ENCODE measurements at places on chromosomes 1 and 21.

- H3K27me3 ChIP-seq = peaks cover 7% of the 10 kb centered on the region
- H3K36me3 ChIP-seq = no peaks in the 10 kb centered on the region
- DNase-seq = no peak
- H3K4me1 ChIP-seq = peaks cover 5% of the 10 kb centered on the region
- no peak overlapping the region for H3K27ac ChIP-seq
Measured at GRCh38 chr1:210686841-210687240, 358.1 kb downstream of the HHAT start.

DNA sequence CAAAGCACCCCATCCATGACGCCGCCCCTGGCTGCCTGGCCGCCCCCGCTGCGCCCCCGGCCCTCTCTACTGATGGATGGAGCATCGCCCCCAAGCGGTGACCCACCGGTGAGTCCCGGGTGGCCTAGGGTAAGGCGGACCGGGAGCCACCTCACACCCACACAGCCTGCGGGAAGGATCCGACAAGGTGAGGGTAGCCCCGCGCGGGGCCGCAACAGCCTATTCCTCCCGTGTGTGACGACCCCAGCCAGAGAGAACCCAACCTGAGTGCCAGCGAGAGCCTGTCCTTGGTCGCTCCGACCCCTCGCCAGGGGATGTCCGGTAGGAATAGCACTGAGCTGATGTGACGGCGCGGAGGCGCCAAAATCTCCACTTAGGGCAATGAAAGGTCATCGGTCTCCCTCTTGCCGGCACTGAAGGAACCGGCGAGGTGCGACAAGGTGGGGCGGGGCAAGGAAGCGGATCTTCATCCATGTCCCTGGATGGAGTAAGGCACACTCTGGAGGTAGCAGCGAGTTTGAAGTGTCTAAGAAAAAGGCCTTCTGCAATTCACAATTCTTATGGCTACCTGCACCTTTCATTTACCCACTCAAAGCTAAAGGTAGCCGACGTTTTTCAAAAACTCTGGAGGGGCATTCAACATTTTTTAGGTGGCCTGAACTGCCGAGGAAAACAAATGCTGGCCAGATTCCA is 19.7 kb upstream of the CHIA start:
- H3K36me3 ChIP-seq = no peaks in the 10 kb centered on the region
- peaks cover 47% of the 10 kb centered on the region for H3K27me3 ChIP-seq
- H3K27ac ChIP-seq = no peak overlapping the region
- peaks cover 5% of the 10 kb centered on the region for H3K4me1 ChIP-seq
- DNase-seq = no peak
- H3K4me3 ChIP-seq = no peak overlapping the region

- peaks cover 5% of the 10 kb centered on the region for H3K36me3 ChIP-seq
- no peaks in the 10 kb centered on the region for H3K27me3 ChIP-seq
- H3K4me3 ChIP-seq = no peak overlapping the region
- peak overlapping the region; percentile 85 for H3K27ac ChIP-seq
Measured at GRCh38 chr1:51284487-51284954, 45.8 kb downstream of the TTC39A start.

- H3K4me1 ChIP-seq = peaks cover 69% of the 10 kb centered on the region
- H3K27me3 ChIP-seq = no peaks in the 10 kb centered on the region
- no peak for DNase-seq
- H3K27ac ChIP-seq = no peak overlapping the region
- peaks cover 14% of the 10 kb centered on the region for H3K36me3 ChIP-seq
- H3K4me3 ChIP-seq = no peak overlapping the region
Measured at GRCh38 chr1:92567211-92567868, 80.6 kb upstream of the GFI1 start.

- peaks cover 2% of the 10 kb centered on the region for H3K36me3 ChIP-seq
- no peak overlapping the region for H3K27ac ChIP-seq
- peaks cover 6% of the 10 kb centered on the region for H3K4me1 ChIP-seq
- H3K27me3 ChIP-seq = no peaks in the 10 kb centered on the region
Measured at GRCh38 chr1:243730487-243731150, 119.4 kb downstream of the AKT3 start.

DNA sequence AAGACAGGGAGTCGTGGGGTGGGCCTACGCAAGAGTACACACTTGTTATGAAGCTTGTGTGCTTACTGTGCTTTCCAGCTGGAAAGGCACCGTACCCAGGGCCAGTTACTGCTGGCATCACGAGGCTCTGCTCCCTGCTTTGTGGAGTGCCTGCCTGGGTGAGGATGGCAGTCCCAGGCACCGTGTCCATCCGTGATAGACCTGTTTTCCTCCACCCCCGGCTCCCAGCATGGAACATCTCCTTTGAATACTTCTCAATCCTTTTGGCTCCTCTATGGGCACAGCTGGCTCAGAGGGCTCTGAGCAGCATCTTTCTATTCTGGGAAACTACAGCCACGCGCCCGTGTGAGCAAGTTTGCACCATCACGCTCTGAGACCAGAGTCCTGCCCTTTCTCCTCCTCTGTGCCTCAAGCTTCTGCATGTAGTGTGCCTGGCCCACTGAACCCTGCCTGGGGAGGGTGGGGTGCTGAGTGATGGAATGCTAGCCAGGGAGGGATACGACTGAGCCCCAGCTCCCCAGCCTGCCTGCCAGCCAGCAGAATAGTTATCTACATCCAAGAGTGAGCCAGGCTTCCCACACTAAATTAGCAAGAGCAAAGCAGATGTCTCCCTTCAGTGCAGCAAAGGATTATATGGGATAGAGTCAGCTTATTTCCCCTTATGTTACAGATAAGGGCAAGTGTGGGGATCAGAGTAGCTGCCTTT is 7.1 kb upstream of the TNR start:
- no peaks in the 10 kb centered on the region for H3K4me1 ChIP-seq
- H3K36me3 ChIP-seq = no peaks in the 10 kb centered on the region
- no peak overlapping the region for H3K27ac ChIP-seq
- DNase-seq = no peak
- no peaks in the 10 kb centered on the region for H3K27me3 ChIP-seq

DNA sequence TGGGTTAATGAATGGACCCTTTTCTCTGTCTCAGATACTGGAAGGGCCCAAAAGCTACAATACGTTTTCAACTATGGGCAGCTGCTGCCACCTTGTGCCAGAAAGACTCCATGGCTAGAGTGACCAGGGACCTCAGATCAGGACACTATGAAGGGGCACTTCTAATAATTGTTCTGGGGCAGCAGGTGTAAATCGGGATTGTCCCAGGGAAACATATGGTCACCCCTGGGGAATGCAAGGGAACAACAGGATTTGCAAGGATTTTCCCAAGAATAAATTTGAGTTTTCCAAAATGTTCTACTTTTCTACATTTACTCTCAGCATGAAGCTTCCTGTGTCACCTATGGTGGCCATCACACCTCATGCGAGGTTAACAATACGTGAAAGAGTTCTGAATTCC is 12.0 kb upstream of the FCAMR start:
- peak; percentile 31 for DNase-seq
- peaks cover 48% of the 10 kb centered on the region for H3K27me3 ChIP-seq
- no peaks in the 10 kb centered on the region for H3K4me1 ChIP-seq
- no peak overlapping the region for H3K4me3 ChIP-seq

DNA sequence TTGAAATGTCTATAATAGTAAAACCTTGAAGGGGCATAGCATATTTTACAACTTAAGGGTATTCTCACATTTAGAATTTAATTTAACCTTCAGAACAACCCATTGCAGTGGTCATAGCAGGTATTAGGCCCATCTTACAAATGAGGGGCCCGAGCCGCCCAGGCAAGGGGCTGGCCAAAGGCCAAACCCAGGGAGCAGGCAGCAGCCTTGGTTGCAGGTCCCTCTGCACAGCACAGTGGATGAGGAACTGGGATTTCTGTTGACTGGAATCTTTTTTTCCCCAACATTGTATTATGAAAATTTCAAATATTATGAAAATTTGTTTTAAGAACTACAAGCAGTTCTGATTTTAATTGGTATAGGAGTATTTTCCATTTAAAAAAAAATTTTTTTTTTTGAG is 33.2 kb downstream of the CCSAP start:
- no peaks in the 10 kb centered on the region for H3K27me3 ChIP-seq
- no peak overlapping the region for H3K4me3 ChIP-seq
- H3K4me1 ChIP-seq = peaks cover 1% of the 10 kb centered on the region
- peaks cover 19% of the 10 kb centered on the region for H3K36me3 ChIP-seq

DNA sequence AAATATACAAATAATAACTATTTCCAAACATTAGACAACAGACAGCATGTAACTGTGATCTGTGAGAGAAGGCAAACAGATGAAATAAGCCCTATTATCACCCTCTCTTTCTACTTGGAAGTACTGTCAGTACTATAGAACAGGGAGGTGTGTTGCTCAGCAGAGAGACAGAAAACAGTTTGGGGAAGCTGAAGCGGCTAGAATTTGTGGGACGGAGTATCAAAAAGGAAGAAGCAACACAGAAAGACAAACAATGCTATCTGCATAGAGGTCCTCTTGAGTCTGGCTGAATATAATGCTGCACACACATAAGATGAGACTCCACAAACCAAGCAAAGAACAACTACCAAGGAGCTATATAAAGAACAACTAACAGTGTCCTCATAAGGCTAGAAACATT is 59.4 kb downstream of the ZZZ3 start:
- no peak for DNase-seq
- no peaks in the 10 kb centered on the region for H3K4me1 ChIP-seq
- no peak overlapping the region for H3K27ac ChIP-seq
- no peaks in the 10 kb centered on the region for H3K27me3 ChIP-seq

DNA sequence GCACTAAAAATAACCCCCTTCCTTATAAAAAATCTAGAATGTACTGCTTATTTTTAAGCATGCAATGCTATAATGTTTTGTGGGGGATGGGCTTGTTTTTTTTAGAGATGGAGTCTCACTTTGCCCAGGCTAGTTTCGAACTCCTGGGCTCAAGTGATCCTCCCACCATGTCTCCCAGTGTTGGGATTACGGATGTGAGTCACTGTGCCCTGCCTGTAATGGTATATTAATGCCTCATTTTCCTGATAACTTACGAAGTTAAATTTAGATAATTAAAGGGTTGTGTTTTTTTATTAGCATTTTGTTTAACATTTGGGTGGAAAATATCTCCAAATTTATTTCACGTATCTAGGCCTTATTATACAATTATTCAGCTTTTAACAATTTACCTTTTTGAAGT is 6.5 kb downstream of the RNF11 start:
- H3K36me3 ChIP-seq = peaks cover 18% of the 10 kb centered on the region
- DNase-seq = no peak
- H3K4me3 ChIP-seq = no peak overlapping the region

DNA sequence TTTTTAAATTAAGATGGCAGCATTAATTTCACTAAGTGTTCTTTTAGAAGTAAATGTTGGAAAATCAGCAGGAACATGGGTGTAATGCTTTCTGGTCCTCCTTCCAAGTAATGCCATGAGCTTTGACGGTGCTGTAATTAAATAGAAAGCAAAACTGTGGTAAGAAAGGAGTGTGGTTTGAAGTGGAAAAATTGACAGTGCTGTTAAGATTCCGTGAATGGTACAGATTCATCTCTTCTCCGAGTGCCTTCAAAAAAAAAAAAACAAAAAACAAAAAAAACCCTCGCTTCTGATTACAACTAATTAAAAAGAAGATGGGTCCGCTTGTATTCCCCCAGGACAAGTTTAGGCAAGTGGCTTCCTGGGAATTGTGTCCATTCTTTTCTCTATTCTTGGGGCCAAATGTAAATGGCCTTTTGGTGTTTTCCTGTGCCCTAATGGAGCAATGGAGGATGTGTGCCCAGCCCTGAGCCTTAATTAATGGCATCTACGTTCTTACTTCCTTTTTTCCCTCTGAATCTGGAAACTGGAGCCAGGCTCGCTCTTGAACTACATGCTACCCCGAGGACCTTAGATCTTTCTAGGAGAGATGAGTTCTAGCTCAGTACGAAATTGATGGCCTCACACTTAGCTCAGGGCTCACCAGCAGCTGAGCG is 5.1 kb downstream of the LMO4 start:
- H3K4me3 ChIP-seq = peak overlapping the region; percentile 93
- H3K36me3 ChIP-seq = peaks cover 24% of the 10 kb centered on the region
- peak overlapping the region; percentile 98 for H3K27ac ChIP-seq
- peaks cover 42% of the 10 kb centered on the region for H3K27me3 ChIP-seq
- DNase-seq = peak; percentile 33

GRCh38 chr1:116433275-116434257 is 60.5 kb downstream of the ATP1A1 start:
- H3K4me1 ChIP-seq = no peaks in the 10 kb centered on the region
- H3K4me3 ChIP-seq = no peak overlapping the region
- H3K27ac ChIP-seq = no peak overlapping the region
- peaks cover 17% of the 10 kb centered on the region for H3K27me3 ChIP-seq

GRCh38 chr21:24403221-24403620 is 1204.1 kb downstream of the MRPL39 start:
- DNase-seq = no peak
- no peak overlapping the region for H3K4me3 ChIP-seq
- H3K4me1 ChIP-seq = no peaks in the 10 kb centered on the region
- no peak overlapping the region for H3K27ac ChIP-seq
- H3K36me3 ChIP-seq = no peaks in the 10 kb centered on the region

DNA sequence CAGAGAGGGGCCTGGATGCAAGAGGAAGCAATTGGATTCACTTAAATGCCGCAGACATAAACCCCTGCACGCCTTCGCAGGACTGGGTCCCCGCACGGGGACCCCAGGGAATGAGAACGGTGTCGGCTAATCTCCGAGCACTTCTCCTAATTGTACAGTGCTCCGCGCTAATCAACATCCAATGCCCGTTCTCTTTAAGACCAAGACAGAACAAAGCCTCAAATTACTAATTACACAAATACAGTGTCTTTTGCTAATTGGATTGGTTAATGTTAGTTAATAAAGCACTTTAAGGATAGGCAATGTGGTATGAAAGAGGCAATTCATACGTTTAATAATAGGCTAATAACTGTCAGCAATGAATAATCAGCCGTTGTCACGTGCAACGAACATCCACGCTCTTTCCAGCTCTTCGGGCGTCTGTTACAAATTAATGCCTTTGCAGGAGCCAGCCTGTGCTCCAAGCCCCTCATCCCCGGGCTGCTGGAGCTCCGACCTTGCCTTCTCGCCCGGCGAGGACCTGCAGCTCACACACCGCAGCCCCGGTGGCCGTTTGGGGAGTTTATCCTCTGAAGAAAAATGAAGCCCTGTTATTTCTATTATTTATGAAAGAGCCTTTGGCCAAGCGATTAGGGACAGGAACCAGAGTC is 157.8 kb downstream of the PRDM16 start:
- H3K4me3 ChIP-seq = no peak overlapping the region
- no peaks in the 10 kb centered on the region for H3K36me3 ChIP-seq
- H3K27ac ChIP-seq = no peak overlapping the region
- DNase-seq = no peak
- no peaks in the 10 kb centered on the region for H3K4me1 ChIP-seq

DNA sequence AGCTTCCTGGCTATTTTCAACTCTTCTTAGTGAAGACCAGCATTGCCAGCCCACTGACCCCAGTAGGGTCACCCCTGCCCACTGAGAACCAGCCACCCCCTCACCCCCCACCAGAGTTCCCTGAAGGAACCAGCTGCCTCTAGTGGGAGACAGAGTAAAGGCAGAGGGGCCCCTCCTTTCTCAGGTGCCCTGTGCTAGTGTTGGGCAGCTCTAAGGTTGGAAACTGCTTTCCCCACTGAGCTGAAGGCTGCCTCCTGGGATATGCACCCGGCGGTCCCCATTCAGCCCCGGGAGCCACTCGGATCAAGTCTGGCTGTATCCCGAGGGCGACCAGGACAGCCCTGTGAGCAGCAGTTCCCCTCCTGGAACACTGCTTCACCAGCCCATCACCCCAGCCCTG is 111.0 kb downstream of the PGBD5 start:
- no peak overlapping the region for H3K4me3 ChIP-seq
- H3K27me3 ChIP-seq = peaks cover 4% of the 10 kb centered on the region
- H3K4me1 ChIP-seq = peaks cover 2% of the 10 kb centered on the region
- H3K27ac ChIP-seq = no peak overlapping the region
- no peak for DNase-seq
- no peaks in the 10 kb centered on the region for H3K36me3 ChIP-seq

- DNase-seq = no peak
- H3K27ac ChIP-seq = no peak overlapping the region
Measured at GRCh38 chr1:31747304-31747703, 16.8 kb downstream of the ADGRB2 start.
